Effector CD8-positive, alpha-beta T cell (primary cell): ENCODE measurements at places on chromosomes 1 and 21.

DNA sequence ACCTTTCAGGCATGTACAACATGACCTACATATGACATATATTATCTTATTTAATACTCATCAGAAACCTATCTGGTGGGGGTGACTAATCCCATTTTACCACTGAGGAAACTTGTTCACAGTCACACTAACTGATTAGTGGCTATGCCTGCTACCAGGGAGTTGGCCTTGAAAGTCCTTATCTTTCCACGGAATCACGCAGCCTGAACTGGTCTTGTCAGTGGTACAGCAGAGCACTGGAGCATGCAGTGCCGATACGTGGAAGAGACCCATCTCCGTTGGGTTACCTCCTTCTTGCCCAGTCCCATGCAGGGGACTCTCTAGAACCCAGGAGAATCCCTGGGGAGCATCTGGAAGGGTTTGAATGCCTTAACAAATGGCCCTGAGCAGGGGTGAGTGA, 8.2 kb downstream of the HSD3B1 start:
- DNase-seq = no peak

GRCh38 chr1:245678860-245679411, 524.2 kb downstream of the KIF26B start:
- no peak for DNase-seq

DNA sequence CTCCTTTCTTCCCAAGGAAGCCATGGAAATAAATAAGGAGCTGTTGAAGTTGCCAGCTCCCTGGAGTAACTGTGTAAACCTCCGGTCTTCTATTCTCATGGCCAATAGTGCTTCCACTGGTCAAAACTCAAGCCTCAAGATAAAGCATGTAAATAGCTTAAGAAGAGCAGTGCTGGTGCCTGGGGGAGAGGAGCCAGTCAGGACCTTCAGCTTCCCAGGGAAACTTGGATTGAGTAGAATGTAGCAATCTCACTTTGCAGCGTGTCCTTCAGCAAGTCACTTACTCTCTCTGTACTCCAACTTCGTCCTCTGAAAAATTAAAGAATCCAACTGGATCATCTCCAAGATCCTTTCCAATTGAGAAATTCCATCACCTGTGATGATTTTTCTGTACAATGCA, 44.7 kb downstream of the NAV1 start:
- no peak for DNase-seq

GRCh38 chr1:160768295-160768657, 27.7 kb upstream of the LY9 start:
- peak; percentile 57 for DNase-seq

DNA sequence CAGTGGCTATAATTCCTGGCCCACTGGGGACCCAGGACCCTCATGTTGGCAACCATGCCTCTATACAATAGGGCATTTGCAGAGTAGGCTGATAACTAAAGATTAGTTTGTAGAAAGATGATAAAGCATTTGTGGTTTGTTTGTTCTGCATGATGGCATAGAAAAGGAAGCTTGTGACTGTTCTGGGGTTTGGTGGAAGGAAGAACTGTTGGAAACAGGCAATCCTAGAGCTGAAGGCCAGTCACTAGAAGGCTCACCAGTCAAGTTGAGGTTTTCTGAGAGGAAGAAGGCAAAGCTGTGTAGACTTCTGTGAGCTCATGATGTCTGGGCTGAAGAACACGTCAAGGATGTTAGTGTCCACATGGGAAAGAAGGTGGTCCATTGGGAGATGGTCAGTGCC, 140.3 kb upstream of the VANGL1 start:
- no peak for DNase-seq

GRCh38 chr1:228400692-228401454, 5.8 kb downstream of the TRIM11 start:
- DNase-seq = no peak

- no peak for DNase-seq
These were observed 131.6 kb upstream of the MROH9 start for GRCh38 chr1:170803711-170804110.

DNA sequence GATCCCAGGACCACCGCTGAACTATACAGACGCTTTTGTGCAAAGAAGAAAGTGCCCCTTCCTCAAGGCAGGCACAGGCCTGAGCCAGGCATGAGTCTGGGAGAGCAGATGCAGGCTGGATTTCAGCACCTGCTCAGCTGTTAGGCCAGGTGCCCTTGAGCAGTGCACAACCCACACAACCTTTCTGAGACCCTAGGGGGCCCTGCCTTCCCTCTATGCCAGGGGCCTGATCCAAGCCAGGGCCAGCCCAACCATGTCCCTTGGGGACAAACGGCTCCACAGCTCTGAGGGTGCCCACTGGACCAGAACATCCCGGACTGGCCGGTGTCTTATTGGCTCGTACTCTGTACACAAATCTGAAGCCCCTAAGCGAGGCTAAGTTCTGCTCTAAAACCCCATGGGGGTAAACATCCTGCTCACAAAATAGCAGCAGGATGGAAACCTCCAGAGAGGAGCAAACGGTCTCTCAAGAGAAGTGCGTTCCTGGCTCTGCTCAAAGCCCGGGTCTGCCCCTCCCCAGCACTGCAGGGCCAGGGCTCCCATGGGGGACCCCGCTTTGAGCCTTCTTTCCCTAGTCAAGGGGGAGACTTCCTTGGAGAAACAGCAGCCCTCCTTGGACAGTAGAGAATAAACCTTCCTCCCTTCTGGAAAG, 275.1 kb downstream of the NPHP4 start:
- no peak for DNase-seq

- no peak for DNase-seq
These were observed 25.2 kb downstream of the ETS2 start for GRCh38 chr21:38830671-38831525.

DNA sequence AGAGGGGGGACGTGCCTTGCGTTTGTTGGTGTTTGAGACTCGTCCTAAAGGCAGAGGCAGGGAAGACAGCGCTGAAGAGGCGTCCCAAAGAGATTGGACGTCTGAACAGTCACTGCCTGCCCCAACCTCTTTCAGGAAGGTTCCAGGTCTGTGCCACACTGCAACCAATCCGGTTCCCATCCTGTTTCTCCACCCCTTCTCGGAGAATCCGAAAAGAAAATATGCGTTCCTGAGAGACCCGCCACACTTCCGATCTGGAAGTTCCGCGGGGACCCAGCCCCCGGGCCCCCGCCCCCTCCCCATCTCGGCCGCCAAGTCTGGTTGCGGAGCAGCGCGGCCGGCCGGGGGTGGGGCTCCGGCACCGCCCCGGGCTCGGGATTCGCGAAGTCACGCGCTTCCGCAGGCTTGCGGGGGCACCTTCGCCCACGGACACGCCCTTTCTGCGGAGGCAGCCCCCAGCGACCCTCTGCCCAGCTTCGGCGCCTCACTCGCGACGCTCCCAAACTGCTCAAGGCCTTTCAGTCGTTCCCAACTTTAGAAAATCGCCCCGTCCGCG, 124.5 kb upstream of the DPYD start:
- DNase-seq = no peak

DNA sequence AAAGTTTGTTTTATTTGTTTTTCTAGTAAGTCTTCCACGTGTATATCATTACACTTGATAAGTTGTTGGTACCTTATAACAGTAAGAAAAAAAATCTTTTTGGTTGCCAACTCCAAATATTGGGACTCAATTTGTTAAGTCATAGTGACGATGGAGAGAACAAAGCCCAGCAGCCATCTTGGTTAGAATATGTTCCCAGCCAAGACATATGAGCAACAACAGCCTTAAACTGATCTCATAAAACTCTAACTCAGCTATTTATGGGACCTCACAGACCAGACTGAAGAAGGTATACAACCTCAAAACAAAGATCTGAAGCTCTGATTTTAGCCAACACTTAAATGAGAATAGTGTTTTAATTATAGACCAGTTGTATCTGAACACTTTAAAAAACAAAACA, 281.3 kb downstream of the VAV3 start:
- no peak for DNase-seq

GRCh38 chr1:36948606-36949005, 85.7 kb downstream of the GRIK3 start:
- DNase-seq = no peak

GRCh38 chr1:22406722-22407495, 44.7 kb upstream of the ZBTB40 start:
- no peak for DNase-seq
